Endothelial cell of umbilical vein (primary cell): ENCODE measurements at places on chromosomes 2 and 18. TPM values are rescaled to one million over a fixed set of nuclear protein-coding genes. Genes with fewer than 3 reads are reported as not detected.

The SERPINB3 gene
- polyA plus RNA-seq = not detected in 2 replicates

The FAM228A gene
- 0.14 and 0.36 TPM in 2 replicates for polyA plus RNA-seq

The HOXD3 gene
- polyA plus RNA-seq = 2.9 and 3.3 TPM in 2 replicates

The RNF152 gene
- 16.0 and 20.8 TPM in 2 replicates for polyA plus RNA-seq

The STK25 gene
- polyA plus RNA-seq = 715 and 879 TPM in 2 replicates

The DLX2 gene
- polyA plus RNA-seq = not detected in 2 replicates

The CD226 gene
- polyA plus RNA-seq = 0.06 TPM in 1 of 2 replicates, not detected in the other

The HOXD13 gene
- not detected in 2 replicates for polyA plus RNA-seq

The FNDC4 gene
- 19.0 and 22.3 TPM in 2 replicates for polyA plus RNA-seq

The TUBB8B gene
- polyA plus RNA-seq = 0.23 and 0.33 TPM in 2 replicates

The TEX261 gene
- 98.0 and 98.1 TPM in 2 replicates for polyA plus RNA-seq

The SPRED2 gene
- polyA plus RNA-seq = 3.6 TPM in 2 replicates

The SLC9A4 gene
- not detected in 2 replicates for polyA plus RNA-seq

The PKDCC gene
- 3.0 and 4.1 TPM in 2 replicates for polyA plus RNA-seq

The KCNG2 gene
- polyA plus RNA-seq = not detected in 2 replicates

The ASB18 gene
- polyA plus RNA-seq = not detected in 2 replicates

The SPHKAP gene
- polyA plus RNA-seq = not detected in 2 replicates

The SETBP1 gene
- 0.72 and 0.76 TPM in 2 replicates for polyA plus RNA-seq

The ASXL3 gene
- polyA plus RNA-seq = 0.07 and 0.13 TPM in 2 replicates

The BZW1 gene
- polyA plus RNA-seq = 130 and 174 TPM in 2 replicates

The CGREF1 gene
- polyA plus RNA-seq = 2.7 and 2.9 TPM in 2 replicates

The SRD5A2 gene
- not detected in 2 replicates for polyA plus RNA-seq

The DIPK1C gene
- polyA plus RNA-seq = not detected in 2 replicates

The TTN gene
- polyA plus RNA-seq = 0.10 and 0.11 TPM in 2 replicates

The LINC00305 gene
- polyA plus RNA-seq = not detected in 2 replicates
